ENCODE measurements at places on chromosomes 7 and 10.

GRCh38 chr10:17249820-17250219, 21.8 kb downstream of the VIM start:
- no peak for DNase-seq

DNA sequence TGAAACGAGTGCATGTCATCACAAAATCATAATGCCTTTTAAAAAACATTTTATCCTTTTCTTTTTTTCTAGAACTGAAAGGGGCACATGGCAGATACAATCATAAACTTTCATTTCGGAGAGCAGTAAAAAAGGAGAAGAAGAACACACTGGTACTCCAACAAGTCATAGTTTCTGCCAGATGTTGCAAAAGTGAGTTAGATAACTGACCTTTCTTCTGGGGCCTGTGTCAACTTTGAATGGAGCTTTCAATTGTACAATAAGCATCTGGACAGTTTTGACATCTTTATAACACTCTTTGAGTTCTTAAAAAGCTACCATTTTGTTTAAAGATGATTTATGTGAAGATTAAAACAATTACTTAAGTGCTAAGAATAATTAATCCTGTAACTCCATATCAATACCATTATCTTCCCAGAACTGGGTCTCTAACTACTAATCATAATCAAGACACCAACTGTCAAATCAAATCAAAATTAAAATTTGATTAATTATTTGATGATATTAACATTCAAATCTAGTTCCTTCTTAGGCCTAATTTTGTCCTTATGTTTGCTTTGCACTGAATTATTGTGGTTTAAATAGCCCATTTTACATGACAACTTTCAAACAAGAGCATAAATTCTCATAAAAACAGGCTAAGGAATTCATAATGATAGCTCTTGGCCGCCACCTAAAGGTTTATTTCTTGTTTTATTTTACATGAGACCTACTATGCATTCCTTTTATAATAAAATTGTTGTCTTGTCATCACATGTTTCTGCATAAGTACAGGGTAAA, 19.5 kb upstream of the ITGB8 start:
- DNase-seq, result peak; percentile 25

DNA sequence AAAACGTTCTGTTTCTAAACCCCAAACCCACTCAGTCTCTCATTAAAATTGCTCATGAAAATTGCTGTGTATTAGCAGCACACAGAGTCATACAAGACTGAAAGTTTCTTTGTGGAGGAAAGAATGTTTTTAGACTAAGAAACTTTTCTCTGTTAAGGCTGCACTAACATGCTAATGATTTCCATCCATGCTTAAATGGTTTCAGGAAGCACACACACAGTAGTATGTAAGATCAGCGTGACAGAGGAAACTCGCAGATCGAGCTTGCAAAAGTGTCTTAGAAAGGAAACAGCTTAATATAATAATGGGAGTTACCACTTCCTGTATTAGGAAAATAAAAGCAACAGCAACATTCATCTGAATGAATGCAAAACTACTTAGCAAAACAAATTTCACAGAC, 112.7 kb downstream of the ICA1 start:
- DNase-seq, result no peak

DNA sequence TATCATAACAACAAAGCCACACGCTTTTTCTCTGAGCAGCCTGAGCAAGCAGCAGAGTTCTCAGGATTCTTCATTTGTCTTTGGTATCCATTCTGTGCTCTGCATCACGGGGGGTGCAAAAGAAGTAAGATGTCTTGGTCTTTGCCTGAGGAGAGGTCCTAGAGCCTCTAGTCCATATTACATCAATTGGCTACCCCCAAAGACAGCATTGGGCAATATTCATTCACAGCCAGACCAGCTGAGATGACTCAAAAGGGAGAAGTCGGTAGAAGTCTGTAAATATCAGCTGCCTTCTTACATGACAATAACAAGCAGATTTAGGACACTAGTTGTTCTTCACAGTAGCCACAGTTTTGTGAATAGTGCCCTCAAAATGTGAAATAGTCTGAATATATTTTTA, 66.6 kb downstream of the FZD1 start:
- no peak for DNase-seq

GRCh38 chr7:154299736-154300135, 247.5 kb downstream of the DPP6 start:
- no peak for DNase-seq

DNA sequence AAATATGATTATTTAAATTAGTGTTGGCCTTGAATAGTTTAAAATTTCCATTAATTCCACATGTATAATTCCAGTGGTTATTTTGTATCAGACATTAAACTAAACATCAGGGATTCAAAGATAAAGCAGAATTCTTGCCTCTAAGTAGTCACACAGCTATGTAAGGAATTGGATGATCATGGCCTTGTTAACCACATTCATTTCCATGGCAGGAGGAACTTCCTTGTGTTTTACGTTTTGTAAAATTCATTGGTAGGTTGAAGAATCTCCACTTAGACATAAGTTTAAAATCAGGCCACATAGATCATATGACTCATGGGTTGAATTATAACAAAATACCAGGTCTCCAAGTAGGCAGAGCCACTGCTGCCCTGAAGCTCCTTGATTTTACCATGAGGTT, 289.7 kb downstream of the PLXDC2 start:
- no peak for DNase-seq

DNA sequence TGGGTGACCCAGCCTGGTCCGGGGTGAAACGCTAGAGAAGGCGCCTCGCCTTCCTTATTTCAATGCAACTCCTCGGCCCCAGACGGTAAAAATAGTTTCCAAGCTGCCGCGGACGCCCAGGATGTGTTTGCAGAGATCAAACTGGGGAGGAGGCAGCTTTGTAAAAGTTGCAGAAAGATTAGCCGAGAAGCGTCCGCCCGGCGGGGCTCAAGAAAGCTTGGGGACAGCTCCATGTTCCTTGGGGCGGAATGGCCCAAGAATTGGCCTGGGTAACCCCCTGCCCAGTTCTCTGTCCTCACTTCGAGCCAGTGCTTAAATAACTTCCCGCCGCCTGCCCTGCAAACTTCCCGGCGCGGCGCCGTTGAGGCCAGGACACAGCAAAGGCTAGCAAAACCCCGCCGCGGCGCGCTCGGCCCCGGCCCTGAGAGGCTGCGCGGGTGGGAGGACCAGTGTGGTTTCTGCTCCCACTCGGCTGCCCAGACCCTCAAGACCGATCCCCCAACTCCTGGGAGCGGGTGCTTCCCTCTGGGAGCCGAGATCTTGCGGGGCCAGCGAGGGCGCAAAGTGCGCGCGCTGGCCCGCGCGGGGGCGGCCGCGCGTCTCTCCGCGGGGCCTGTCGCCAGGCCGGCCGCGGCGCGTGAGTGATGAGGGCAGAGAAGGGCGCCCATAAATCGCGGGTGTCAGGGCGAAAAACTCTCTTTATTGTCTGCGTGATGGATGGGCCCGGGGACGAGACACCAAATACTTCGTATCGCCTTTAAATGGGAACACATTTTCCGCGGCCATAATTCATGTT, 6.3 kb upstream of the ZNF503 start:
- DNase-seq, result no peak

- DNase-seq, result no peak
These were observed 36.0 kb upstream of the DGKI start for GRCh38 chr7:137882806-137883205.

GRCh38 chr7:1049006-1049741, 4.8 kb downstream of the GPR146 start:
- DNase-seq, result no peak

DNA sequence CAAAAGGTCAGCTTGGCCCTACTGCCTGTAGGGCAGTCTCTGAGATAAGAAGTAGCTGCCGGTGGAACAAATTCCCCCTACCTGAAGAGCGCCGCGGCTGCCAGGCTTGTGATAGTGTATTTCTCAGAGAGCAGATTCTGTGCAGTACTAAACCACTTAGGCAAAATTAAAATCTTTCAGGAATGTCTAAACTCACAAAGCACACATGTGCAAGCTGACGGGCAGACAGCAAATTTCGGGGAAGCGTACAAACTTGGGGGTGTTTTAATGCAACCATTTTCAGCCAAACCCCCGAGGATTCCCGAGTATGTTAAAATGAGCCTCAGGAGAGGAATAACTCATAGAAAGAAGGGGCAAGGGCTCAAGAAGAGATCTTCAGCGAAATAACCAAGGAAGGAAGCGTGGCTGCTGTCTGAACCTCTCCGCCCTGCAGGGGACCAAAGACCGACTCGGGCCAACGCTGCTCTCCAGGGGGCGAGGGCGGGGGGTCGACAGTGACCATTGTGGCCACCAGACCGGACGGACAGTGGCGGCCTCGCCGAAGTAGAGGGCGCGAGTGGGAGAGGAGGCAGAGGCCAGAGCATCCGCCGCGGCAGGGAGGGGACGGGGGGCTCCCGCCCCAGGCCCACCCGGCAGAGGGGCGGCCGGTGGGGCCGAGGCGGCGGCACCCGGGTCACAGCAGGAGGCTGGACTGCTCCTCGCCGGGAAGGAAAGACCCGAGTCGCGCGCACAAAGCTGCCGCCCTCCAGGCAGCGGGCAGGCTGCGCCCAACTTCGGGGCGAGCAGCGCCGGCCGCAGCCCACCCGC, 819 bp downstream of the HYCC1 start:
- peak; percentile 14 for DNase-seq

- DNase-seq, result no peak
These were observed 57.1 kb downstream of the CHRM2 start for GRCh38 chr7:136925556-136925955.

DNA sequence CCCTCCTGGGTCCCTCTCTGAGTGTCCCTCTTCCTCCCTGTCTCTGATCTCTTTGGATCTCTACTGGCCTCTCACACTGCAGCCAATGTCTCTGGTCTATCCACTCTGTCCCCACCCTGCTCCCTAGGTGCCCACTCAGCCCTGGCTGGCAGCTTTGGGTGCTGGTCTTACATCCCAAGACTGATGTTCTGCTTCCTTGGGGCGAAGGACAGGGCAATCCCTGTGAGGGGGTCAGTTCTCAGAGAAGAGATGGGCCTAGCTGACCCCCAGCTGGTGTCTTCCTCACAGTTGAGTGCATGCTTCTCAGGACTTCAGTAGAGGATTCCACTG, 51.7 kb upstream of the CAMK2B start:
- no peak for DNase-seq

DNA sequence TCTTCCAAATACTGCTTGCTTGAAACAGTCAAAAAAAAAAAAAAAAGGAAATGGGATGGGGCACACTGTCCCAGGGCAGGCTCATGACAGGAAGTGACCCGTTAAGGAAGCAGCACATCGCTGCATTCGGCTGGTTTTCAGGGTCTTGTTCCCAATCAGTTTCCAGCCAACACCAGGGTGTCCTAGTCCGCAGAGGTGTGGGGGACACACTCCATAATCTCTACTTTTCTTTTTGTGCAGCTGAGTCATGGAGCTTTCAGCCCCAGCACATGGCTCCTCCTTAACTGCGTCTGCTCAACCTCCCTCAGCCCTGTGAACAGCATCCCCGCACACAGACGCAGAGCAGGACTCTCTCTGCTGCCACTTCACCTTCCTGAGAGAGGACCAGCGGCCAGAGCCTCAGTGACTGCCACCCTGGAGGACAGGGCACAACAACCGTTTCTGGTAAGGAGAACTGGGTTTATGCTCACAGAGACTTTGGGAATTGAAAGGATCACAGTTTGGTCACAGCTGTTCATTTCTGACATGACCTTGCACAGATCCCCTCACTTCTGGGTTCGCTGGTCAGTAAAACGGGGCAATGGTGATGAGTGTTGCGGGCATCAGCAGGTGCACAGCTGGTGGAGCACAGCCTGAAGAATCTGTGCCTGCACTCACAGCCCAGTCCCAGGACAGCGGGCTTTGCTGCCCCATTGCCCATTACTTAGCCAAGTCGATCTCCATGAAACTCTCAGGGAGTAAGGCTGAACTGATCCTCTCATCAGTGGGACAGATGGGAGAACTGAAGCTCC, at the start of gene GIMAP5:
Gene GIMAP5, plus strand, starts transcription at position 154 of the 791 bp plus-strand sequence. CDS start 3,467 bp downstream, outside the sequence.
- no peak for DNase-seq

- DNase-seq, result no peak
These were observed 622.3 kb downstream of the SUGCT start for GRCh38 chr7:40757109-40757508.

GRCh38 chr7:36395171-36395894, 5.7 kb downstream of the ANLN start:
- DNase-seq, result no peak

DNA sequence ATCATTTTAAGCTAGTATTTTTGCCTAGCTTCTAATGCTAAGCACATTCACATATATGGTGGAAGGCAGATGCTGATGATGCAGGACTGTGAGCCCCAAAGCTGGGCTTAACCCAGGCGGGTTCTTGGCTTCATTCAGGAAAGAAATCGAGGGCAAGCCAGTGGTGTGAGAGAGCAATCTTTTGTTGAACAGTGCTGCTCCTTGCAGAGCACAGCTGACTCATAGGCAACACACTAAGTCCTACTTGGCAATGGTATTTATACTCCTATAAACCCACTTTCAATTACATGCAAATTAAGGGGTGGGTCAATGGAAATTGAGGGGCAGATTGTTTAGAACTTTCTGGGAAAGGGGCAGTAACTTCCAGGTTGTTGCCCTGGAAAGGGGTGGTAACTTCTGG, 42.0 kb upstream of the CELF2 start:
- DNase-seq, result no peak
